ENCODE measurements at places on chromosomes 7 and 10.
A peak's percentile ranks its signal among the peaks of the same experiment; 100 is the strongest.

DNA sequence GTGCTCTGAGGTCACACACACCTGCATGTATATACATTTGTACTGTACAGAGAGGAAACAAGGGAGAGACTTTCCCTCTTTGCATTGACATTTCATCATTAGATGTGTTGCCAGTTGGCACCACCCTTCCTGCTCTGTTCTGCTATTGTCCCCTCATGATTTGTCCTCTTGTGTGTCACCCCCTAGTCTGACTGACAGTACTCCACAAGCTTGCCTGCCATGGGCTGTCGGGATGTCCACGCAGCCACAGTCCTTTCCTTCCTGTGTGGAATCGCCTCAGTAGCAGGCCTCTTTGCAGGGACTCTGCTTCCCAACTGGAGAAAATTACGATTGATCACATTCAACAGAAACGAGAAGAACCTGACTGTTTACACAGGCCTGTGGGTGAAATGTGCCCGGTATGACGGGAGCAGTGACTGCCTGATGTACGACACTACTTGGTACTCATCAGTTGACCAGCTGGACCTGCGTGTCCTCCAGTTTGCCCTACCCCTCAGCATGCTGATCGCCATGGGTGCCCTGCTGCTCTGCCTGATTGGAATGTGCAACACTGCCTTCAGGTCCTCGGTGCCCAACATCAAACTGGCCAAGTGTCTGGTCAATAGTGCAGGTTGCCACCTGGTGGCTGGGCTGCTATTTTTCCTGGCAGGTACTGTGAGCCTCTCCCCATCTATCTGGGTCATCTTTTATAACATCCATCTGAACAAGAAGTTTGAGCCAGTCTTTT, 9.4 kb downstream of the CLDN12 start:
- DNase-seq = peak; percentile 8

DNA sequence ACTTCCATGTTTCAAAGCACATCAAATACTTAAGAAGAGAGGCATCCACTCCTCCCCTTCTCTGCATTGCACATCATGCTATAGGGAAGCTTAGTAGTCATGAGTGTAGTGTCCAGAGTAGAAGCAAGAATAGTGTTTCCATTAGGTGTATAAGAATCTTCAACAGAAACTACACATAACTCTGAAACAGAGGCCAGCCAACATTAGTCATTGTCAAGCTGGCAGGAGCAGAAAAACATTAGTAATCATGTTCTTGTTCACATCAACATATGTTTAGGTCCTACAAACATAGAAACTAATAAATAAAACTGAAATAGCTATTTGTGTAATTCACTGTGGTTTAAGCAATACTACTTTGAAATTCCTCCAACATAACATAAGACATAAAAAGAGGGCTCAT, 370.2 kb downstream of the PPP1R3A start:
- DNase-seq = no peak

- DNase-seq = no peak
Measured at GRCh38 chr10:125118011-125118611, 42.3 kb downstream of the CTBP2 start.

- no peak for DNase-seq
Measured at GRCh38 chr7:131803816-131804215, 247.4 kb upstream of the PODXL start.

DNA sequence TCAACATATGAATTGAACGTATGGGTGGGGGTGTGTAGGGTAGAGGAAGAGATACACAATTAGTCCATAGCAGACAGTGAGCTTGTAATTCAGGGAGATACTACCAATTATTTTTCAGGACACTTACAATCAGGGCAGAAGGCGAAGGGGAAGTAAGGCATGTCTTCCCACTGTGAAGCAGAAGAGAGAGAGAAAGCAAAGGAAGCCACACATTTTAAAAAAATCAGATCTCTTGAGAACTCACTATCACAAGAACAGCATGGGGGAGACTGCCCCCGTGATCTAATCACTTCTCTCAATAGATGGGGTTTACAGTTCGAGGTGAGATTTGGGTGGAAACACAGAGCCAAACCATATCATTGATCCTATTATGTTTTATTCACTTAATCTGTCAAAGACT, 116.4 kb upstream of the RPA3 start:
- no peak for DNase-seq

GRCh38 chr10:106992055-106992454, 172.5 kb downstream of the SORCS1 start:
- DNase-seq = no peak

DNA sequence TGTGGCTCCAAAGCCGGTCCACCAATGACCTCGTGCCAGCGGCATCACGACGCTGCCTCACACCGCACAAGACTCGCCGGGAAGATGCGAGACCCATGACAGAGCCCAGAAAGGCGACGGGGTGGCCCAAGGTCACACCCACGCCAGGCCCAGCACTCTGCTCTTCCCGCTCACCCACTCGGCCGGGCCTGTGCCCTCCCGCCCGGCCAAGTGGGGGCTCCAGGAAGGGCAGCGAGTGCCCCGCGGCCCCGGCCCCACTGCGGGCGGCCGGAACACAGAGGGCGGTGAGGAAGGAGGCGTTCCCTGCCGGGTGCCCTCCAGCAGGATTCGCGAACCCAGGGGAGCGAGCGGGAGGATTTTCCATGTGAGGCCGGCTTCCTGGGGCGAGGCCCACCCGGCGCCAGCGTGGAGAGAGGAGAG, 56.3 kb downstream of the PDGFA start:
- no peak for DNase-seq
